ENCODE measurements at places on chromosomes 1 and 21.
A peak's percentile ranks its signal among the peaks of the same experiment; 100 is the strongest.

DNA sequence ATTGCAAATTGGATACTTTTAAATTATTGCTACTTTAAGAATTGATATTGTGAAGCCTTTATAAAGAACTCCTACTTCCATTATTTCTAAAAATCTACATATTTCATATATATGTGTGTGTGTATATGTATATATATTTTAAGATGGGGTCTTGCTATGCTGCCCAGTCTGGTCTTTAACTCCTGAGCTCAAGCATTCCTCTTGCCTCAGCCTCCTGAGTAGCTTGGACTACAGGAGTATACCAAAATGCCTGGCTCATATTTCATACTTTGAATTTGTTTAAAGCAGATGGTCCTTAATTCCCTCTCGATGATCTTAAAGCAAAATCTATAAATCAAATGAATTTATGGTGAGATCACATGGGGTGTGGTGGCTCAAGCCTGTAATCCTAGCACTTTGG, 25.1 kb upstream of the CPLANE2 start:
- DNase-seq: no peak

- peak; percentile 73 for DNase-seq
Measured at GRCh38 chr21:34186109-34186719, 112.8 kb downstream of the MRPS6 start.

- no peak for DNase-seq
Measured at GRCh38 chr1:26570287-26570686, 40.7 kb downstream of the RPS6KA1 start.

GRCh38 chr1:186623551-186623950, 56.7 kb downstream of the PTGS2 start:
- no peak for DNase-seq

DNA sequence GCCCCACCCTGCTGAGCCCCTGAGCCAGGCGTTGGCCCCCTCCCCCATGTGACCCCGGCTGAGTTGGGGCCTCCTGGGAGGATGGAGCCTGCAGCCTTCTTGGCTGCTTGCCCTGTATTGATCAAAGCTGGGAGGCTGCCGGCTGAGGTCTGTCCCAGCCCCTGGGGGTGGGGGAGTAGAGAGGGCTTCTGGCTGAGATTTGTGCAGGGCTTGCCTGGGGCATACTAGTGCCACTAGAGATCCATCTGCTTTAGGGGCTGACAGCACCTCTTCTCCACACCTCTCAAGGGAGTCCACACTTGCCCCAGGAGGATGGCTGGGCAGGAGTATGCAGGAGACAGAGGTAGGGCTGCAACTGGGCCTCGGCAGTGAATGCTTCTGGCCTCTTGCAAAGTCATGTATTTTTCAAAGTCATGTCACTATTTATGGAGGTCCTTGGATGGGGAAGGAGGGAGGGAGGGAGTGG, 53.6 kb upstream of the SSBP3 start:
- DNase-seq: peak; percentile 81

GRCh38 chr1:246801241-246802020, 77.2 kb downstream of the SCCPDH start:
- DNase-seq: peak; percentile 39

DNA sequence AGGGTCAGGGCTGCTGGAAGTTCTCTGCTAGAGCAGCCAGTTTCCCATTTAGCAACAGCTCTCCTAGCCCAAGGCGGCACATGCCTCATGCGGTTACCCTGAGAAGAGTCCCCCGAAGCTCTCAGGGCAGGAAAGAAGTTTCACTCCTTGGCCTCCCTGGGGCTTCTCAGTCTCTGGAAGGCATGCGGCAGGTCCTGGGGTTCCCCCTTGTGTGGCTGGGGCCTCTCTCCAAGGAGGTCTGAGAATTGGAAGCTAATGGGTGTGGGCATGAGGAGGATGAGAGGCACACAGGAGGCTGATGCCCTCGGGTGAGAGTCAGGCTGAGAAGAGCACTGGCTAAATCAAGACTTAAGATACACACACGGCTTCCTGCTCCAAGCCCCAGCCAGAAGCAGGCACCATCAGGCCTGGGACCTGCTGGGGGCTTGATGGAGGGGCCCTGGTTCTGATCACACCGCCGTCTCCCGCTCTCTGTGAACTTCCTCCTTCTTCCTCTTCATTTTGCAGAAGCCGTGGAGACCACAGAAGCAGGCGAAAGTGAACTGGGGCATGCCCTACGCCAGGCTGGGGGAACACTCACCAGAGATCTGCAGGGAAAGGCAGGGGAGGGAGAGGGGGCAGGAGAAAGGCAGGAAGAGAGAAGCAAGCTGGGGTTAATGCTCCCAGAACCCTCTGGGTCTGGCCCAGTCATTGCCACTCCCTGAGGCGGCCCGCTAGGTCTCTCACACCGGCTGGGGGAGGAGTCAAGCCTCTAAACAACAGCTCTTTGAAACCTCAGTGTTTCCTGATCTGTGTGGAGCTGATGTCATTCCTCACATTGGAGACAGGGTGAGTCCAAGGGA, 15.1 kb downstream of the BLACAT1 start:
- DNase-seq: no peak

DNA sequence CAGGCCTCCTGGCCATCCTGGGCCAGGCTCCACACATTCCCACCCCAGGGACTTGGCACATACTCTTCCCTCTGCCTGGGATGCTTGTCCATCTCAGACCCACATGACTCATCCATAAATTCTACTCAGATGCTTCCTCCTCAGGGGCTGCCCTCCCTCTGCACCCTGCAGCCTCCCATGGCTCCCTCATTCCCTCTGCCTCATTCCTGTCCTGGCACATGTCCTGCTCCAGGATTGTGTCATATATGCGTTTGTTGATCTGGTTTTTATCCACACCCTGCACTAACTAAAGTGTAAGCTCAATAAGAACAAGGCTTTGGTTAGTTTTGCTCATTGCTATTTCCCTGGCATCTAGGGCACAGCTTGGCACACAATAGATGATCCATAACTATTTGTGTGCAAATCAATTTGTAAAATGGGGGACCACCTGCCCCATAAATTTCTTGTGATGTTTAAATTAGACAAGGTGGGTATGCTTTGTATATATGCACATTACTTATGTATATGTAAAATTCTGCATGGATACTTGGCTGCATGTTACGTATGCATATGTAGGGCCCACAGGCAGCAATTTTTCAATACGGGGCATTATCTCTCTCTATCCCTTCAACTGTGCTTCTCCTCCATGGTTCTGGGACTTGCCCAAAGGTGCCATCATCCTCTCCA, 191.4 kb downstream of the PTPRU start:
- DNase-seq: no peak

- no peak for DNase-seq
Measured at GRCh38 chr1:8607906-8608305, 209.5 kb downstream of the RERE start.

DNA sequence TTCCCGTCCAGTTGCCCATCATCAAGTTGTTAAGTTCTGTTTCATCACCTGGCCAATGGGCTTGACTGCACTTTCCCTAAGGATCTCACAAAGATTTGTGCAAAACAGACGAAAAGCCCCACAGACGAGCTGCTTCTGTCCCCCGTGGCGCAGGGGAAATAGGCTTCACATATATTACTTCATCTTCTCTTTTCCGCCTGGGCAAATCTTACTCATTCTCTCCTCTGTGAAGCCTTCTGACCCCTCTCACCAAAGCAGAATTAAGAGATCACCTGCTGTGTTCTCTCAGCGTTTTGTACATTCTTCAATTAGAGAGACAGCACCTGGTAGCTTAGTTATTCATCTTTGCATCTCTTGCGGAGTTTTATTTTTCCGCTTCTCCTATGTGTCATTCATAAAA, 129.8 kb downstream of the IGSF21 start:
- DNase-seq: no peak

DNA sequence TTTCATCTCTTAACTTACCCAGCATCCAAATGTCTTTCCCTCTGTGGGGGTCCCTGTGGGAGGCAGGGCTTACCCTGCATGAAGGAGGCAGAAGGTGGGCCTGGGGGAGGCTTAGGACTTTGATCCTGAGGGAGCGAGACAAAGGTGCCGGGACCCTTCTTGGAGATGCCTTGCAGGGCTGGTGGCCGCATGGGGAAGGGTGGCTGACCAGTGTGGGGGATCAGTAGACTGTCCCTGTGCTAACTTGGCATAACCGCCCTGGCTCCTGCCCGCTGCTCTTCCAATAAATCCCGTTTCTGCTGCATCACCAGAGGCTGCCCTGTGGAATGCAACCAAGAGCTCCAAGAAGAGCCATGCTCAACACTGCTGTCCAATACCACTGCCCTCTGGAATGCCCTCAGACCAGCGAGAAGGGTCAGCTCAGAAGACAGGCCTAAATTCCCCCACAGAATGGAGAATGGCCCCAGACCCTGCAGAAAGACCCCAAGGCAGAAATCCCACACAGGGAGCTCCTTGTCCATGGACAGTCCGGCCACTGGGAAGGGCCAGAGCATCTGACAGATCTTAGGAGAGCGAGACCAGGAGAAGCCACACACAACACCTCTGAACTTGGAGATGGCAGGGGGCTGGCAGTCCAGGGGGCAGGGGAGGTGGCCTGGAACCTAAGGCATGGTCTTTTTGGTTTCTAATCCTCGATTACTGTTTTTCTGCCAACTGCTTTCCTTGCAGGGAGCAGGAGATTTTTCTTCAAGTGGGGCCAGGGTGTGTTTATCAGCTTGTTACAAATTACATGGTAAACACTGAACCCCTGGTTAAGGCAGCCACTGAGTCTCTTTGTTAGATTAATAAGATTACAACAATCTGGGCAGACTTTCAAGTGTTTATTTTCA, 46.7 kb upstream of the DMRTB1 start:
- DNase-seq: no peak

- no peak for DNase-seq
Measured at GRCh38 chr21:35843911-35844667, 216.2 kb downstream of the SETD4 start.

GRCh38 chr1:245503548-245503947, 348.8 kb downstream of the KIF26B start:
- no peak for DNase-seq

- no peak for DNase-seq
Measured at GRCh38 chr21:25577424-25578055, 29.7 kb downstream of the MRPL39 start.

- no peak for DNase-seq
Measured at GRCh38 chr21:7917729-7918128, 2603.7 kb upstream of the TPTE start.

DNA sequence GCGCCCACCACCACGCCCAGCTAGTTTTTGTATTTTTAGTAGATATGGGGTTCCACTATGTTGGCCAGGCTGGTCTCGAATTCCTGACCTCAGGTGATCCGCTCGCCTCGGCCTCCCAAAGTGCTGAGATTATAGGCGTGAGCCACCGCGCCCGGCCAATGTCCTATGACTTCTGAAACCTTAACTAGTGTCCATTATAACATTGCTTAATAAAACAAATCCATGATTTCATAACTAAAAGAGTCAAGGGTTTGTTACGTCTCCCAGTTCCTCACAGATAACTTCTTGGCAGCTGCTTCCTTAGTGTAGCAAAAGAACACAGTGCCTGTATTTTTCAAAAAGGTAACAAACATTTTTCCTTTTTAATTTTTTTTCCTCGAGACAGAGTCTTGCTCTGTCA, 53.6 kb downstream of the FBXO42 start:
- DNase-seq: no peak

- DNase-seq: no peak
Measured at GRCh38 chr1:173084292-173084691, 33.6 kb upstream of the TNFSF18 start.

DNA sequence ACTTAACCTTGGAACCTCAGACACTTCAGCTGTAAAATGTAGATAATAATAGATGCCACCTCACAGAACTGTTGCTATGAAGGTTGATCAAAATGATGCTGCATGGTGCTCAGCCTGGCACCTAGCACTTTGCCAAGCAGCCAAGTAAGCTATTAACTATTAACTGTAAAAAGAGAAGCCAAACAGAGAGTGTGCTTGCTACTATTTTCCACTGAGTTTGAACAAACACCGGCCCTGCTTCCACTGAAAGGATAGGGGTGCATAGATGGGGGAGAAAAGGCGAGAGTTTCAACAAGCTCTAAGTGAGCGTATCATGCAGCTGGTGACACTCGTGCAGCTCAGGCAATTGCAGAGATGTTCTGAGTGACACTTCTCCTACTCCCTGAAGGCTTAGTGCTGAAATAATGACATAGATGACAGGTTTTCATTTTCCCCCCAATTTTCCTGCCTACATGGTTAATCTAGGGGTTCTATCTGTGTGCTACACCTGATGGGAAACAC, 78.2 kb downstream of the GPR88 start:
- DNase-seq: no peak

DNA sequence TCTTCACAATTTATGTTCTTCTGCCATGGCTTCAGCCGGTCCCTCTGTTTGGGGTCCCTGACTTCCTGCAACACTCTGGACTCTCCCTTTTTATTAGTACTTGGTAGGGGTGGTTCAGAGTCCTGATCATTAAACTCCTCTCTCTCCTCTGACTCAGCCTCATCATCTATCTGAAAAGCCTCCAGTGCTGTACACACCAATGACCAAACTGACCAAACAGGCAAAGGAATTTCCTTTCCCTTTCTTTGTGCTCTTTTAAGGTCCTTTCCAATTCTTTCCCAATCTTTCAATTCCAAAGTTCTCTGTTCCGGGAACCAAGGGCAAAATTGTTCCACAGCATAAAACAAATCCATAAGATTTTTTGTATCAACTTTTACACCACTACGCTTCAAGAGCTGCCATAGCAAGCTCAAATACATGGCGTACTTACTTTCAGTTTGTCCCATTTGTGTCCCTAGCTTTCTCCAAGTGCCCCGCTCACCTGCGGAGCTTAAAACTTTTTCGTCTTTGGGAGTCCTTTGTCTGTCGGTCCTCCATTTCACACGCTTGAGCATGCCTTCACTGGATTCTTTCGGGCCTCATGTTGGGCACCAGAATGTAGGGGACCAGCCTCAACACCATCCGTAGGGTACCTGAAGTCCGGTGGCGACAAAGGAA, 9.6 kb downstream of the DAP3 start:
- DNase-seq: no peak

GRCh38 chr1:162485236-162485635, 12.4 kb upstream of the UHMK1 start:
- DNase-seq: no peak

- no peak for DNase-seq
Measured at GRCh38 chr1:28323720-28324119, 5.1 kb upstream of the MED18 start.

DNA sequence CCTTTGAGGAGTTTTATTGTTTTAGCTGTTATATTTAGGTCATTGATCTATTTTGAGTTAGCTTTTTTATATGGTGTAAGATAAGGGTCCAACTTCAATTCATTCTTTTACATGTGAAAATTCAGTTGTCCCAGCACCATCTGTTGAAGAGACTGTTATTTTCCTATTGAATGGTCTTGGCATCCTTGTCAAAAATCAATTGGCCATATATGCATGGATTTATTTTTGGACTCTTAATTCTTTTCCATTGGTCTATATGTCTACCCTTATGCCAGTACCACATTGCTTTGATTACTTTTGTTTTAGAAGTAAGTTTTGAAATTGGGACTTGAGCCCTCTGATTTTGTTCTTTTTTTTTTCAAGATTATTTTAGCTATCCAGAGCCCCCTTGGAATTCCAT, 35.8 kb upstream of the HUNK start:
- no peak for DNase-seq

DNA sequence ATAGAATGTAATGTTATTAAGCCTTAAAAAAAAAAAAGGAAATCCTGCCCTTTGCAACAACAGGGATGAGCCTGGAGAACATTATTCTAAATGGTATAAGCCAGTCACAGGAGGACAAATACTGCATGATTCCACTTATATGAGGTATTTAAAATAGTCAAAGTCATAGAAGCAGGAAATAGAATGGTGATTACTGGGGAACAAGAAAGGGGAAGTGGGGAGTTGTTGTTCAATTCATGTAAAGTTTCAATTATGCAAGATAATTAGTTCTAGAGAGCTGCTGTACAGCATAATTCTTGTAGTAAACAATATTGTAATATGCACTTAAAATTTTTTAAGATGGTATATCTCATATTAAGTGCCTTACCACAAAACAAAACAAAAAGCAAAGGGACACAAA, 13.2 kb downstream of the FCER1A start:
- no peak for DNase-seq

Measured in BE2C (cell line).